DND-41 (cell line): ENCODE measurements at places on chromosomes 11 and 22.

DNA sequence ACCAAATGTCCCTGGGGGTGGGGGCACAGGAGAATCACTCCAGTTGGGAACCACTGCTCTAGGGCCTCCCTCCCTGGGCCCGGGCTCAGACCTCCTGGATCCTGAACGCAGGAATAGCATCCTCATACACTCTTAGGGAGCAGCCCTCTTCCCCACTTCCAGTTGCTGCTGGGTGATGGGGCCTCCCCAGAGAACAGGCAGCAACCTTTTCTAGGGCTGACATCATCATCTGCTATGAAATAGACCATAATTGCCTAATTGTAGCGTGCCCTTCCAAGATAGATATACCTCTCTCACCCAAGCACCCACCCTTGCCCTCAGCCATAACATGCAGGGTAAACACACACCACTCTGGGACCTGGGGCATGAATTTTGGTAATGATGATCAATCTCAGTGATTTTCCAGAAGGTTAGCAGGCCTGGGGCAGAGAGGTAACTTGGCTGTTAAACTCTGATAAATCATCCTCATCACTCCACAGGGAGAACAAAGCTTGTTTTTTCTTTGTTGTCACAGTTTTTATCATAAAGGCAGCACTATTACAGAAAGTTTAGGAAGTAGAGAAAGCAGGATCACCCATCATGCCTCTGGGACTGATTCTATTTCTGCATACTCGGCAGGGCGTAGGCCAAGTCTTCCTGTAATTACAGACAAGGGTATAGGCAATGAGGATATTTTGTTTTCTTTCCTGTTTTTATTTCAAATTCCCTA, 88.3 kb upstream of the PRDM11 start:
- DNase-seq = no peak

DNA sequence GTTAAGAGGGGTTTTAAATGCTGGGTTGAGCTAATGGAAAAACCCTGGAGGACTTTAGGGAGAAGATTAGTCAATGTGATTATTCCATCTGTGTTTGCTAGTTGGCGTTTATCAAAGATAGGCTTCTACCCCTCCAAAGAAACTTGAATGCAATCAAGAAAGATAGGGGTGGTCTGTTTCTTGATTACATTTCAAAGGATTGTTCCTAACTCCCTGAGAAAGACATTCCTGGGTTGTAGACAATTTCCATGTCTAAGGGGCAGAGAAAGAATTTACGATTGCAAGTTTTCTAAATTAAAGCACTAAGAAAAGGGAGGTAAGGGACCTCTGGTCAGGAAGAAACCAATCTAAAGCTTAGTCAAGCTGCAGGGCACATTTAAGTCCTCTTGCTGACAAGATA, 2268.7 kb downstream of the LRRC4C start:
- no peak for DNase-seq

DNA sequence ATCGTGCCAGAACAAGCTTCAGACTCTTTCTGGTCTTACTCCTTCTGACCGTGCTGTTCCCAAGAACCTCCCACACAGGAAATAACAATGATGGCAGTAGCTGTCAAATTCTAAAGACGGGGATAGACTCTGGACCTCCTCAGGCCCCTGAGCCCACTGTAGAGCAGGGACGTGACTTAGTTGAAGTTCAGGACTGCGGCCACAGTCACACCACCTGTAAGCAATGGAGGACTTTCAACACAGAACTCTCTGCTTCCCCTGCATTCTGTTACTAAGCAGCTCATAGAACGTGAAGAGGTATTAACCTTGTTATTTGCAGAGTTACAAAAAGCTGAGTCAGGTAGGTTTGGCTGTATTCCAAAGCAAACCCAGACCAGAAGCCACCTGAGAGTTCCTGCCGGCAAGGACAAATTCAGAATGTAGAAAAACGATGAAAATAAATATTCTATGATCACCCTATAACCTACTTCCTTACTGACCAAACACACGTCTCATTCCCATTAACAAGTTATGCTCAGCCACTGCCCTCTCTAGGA, 12.7 kb downstream of the TMEM45B start:
- DNase-seq = no peak

DNA sequence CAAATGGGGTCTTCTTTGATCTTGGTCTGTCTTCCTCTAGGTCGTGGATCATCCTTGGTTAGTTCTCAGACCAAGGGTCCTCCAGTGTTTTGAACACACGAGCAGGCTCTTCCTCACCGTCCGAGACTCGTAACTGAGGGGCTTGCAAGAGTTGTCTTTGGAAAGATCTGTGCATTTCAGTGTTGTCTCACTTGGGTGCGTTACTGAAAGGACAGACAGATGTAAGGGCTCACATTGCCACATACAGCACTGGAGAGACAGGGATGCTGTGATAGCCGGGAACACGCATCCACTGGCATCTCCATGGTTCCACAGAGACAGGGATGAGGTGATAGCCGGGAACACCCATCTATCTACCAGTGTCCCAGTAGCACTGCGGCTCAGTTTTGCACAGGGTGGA, 15.7 kb downstream of the GLB1L2 start:
- no peak for DNase-seq

DNA sequence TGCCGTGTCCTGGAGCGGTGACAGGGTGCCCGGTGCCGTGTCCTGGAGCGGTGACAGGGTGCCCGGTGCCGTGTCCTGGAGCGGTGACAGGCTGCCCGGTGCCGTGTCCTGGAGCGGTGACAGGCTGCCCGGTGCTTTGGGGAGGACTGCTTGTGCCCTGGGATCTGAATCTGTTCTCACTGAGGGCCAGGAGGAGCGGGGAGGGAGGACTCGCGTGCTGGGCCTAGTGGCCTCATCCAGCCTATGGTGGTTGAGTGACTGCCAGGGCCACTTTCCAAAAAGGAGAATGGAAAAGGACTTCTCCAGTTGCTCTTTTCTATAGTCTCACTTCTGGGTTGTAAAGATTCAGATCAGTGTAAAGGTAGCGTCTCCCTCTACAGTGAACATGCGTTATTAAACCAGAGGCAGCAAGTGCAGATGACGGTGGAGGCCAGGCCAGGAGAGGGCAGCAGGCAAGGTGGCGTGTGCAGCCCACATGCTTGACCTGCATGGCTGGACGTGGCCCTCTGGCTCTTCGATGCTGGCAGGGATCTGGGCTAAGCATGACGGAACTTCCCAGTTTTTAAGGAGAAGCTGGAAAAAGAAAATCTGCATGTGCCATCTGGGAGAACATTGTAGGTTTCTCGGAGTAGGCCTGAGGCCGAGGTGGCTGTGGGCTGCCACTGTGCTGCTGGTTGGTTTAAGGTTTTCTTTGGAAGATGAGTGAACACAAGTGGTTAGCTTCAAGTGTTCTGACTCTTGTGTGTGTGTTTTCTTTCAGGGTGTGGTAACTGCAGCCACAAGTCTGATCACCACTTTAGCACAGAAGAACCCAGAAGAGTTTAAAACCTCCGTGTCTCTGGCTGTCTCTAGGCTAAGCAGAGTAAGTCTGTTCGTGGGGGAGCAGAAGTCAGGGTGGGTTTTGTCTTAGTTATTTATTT, 55.0 kb downstream of the AP2A2 start:
- DNase-seq = no peak

DNA sequence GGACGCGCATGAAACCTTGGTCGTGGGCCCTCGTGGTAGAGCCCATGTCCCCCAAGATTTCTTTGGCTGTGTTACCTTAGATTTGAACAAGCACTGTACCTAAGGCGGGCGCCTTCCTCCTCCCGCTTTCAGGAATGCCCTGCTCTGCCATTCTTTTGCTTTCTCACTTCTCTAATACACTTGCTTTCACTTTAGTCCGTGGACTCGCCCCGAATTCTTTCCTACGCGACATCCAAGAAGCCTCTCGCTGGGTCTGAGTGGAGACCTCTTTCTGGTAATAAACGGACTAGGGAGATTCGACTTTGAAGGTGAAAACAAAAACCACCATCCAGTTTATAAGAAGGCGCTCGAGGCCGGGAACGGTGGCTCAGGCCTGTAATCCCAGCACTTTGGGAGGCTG, 1.2 kb upstream of the NUP50 start:
- no peak for DNase-seq

DNA sequence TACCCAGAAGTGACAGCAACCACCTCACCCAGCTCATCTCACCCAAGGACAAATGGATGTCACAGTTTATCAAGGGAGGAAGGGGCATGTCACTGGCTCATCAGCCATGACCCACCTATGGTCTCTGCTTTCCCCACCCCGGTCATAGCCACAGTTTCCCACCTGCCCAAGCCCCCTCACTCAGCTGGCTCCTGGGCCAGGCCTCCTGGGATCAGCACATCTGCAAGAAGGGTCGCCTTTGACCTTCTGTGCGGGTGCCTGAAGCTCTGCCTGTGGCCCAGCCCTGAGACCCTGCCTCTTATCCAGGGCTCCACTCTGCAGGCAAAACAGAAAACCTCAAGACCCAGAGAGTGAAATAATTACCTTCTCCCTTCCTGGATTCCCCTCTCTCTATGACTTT, 236.4 kb downstream of the BUD13 start:
- no peak for DNase-seq

DNA sequence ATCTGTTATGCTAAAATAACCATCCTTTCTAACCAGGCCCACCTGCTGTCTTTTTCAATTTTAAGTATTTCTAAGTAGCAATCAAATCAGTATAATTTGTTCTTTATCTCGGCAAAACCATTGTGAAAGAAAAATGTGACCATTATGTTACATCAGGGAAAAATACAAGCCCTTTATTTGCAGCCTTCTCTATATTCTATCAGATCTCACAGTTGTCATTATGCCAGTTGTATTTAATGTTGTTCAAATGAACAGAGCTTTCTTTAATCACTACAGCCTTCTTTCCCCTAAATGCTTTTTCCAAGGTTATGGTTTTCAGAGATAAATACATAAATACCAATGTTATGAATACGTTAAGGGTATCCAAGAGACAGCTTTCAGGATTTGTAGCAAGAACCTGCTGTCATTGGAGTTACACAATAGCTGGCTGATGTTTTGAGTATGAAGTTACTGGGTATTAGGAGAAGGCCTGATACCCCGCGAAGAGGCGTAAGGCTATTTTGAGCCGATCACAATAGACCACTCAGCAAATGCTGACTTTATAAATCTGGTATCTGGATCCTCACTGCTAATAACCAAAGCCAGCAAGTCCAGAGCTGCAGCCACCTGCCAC, 406.3 kb downstream of the CADM1 start:
- DNase-seq = no peak

DNA sequence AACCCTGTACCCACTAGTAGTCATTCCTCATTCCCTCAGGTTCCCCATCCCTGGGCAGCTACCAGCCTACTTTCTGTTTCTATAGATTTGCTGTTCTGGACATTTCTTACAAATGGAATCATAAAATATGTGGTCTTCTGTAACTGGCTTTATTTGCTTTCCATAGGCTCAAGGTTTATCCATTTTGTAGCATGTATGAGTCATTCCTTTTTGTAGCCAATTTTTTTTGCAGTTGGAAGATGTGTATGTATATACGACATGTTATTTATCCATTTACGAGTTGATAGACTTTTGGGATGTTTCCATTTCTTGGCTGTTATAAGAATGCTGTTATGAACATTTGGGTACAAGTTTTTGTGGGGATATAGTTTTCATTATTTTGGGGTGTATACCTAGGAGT, 130.6 kb downstream of the WNT11 start:
- no peak for DNase-seq

GRCh38 chr22:41638124-41638523, 17.0 kb downstream of the XRCC6 start:
- no peak for DNase-seq

GRCh38 chr11:61104963-61105362, 2.7 kb downstream of the CD5 start:
- no peak for DNase-seq

DNA sequence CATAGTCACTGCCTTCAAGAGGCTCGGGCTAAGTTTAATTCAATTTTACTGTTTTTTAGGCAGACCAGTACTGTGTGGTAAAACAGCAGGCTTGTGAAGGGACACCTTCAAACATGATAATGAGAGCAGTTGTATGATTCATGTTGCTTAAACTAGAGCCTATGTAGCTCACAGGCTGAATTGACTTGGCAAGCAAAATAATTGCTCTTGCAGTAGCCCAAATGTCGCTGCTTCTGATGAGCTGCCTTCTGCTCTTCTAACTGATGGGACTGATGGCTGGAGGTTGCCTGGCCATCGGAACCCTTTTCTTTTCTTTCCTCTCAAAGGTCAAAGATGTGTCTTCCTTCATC, 137.6 kb downstream of the MAML2 start:
- no peak for DNase-seq

DNA sequence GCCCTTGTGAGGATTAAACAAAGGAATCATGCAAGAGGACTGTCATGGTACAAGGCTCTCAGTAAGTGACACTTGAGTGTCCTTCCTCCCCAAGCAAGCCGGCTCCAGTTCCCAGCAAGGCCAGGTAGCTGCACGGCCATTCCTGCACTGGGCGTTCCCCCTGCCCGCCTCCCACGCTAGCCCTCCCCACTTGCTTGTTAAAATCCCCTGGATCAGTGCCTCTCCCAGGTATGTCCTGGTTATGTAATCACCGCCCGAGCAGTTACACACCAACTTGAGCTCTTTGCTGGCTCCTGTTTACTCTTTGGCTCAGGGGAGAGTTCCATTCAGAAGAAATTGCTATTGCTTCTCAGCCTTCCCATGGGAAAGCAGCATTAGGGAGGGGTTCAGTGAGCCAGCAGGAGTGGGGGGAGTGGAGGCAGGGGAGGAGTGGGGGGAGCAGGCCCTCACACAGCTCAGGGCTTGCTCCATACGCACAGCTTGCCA, 19.4 kb upstream of the MYEOV start:
- no peak for DNase-seq
